ENCODE measurements at places on chromosomes 5 and 9. TPM values are rescaled to one million over a fixed set of nuclear protein-coding genes. Genes with fewer than 3 reads are reported as not detected.

Gene DENND4C
- total RNA-seq: 15.7 TPM

Gene PCDHB2
- total RNA-seq: 3.5 TPM

Gene IL17B
- total RNA-seq: not detected

Gene TAF11L10
- total RNA-seq: not detected

Gene PCDHA9
- not detected for total RNA-seq

Gene GRXCR2
- total RNA-seq: not detected

Gene DMRT1
- total RNA-seq: not detected

Gene PCDHGA6
- 0.22 TPM for total RNA-seq

Gene RNF130
- 37.5 TPM for total RNA-seq

Gene SMIM32
- not detected for total RNA-seq

Gene IL13
- not detected for total RNA-seq

Gene PHF24
- total RNA-seq: 0.10 TPM

Gene FOXD4L4
- total RNA-seq: not detected

Gene ZFP37
- 1.3 TPM for total RNA-seq

Gene KCNMB1
- total RNA-seq: not detected

Gene DNAI1
- 0.08 TPM for total RNA-seq

Gene PCDHGB1
- 2.0 TPM for total RNA-seq

Gene NUTM2G
- not detected for total RNA-seq

Gene FAM200C
- 1.9 TPM for total RNA-seq

Gene SLC36A3
- total RNA-seq: not detected

Gene CARTPT
- not detected for total RNA-seq

Gene MAT2B
- total RNA-seq: 51.2 TPM

Gene SOHLH1
- not detected for total RNA-seq

All from A549 treated with CORT108297 at 1 μM for 4 hours (cell line).